ENCODE measurements at places on chromosomes 6 and 20. TPM values are rescaled to one million over a fixed set of nuclear protein-coding genes. Genes with fewer than 3 reads are reported as not detected.

GRCh38 chr6:89501222-89501621 is 68.3 kb downstream of the ANKRD6 start:
- no peak for DNase-seq

DNA sequence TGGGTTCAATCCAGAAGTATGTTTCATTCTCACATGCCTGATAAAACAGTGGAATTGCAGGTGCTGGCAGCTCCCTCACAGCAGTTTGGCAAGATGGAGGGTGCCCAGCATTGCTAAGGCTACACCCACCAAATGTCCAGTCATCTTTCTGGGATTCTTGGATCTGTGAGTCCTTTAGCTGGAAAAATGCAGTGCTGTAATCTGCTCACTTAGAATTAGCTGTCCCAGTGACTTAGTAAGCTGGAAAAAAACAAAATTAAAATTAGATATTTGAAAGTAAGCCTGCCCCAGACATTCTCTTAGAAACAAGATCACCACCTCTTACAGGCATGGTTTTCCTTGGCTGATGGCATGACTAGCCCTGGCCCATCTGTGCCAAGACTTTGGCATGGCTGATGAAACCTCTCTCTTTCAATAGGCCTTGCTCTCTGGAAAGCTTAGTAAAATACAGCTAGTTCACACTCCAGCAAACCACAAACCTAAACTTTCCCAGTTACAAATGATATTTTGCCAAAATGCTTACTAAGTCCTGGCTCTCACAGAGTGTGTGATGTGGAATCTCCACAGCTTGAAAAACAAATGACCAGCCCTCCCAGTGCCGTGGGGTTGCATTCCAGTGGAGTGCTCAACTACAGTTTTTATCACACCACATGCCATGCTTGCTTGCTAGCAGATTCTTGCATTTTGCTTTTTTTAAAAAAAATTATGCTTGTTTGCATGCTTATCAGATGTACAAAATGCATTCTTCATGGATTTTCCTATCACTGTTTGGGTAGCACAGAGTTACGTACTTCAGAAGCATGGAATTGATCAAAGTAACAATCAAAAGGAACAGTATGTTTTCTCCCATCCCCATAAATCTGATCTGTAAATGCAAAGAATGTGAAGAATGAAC is 261.5 kb downstream of the EYA4 start:
- DNase-seq: no peak

DNA sequence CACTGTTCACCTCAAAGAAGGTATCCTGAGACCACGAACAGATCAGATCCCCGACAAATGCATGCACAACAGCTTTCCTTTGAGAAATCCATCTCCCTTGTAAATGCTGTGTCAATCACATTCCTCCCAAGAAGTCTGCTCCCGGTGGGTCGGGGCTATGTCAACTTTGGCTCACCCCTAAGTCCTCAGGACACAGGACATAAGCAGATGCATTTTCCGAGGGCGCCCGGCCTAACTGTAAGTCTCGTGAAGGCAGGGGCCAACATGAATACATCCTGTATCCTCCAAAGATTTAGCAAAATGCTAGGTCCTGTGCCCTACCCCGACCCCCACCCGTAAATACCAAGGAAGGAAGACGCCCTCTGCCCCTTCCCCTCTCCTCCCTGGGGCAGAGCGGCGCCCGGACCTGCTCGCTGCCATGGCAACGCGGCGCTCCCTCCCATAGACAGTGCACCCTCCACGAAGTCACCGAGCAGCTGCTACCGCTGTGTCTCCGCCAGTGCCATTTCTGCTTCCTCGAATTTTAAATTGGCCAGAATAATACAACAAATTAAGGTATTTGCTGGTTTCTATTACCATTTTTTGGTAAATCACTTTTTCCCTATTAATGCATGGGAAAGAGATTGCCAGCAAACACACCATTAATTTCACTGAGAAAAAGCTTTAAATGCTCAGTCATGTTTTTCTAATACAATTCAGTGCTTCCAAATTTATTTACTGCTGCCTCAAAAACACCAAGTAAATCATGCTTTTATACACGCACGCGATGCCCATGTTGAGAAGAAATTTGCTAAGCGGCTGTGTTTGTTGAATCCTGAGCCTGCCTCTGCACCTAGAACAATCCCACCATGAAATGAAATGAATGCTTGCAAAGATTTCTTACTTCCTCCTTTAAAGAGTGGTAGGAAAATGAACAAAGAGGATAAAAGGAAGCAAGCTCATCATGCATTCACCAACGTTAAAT is 100.6 kb downstream of the PCSK2 start:
- DNase-seq: no peak

DNA sequence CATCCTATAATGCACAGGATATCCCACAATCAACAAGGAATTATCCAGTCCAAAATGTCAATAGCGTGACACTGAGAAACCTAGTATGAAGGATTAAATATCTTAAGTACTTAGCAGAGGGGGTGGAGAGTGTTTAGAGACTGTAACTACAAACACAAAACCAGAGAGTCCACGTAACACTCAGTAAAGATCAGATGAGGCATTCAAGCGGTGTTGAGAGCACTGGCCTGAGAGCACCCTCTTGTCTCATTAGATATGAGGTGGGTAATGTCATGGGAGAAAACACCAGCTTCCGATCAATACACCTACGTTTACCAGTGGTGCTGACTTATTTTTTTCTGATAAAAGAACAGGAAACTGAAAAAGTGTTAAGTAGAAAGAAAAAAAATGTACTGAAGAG is 2.3 kb downstream of the FAM184A start:
- no peak for DNase-seq

- no peak for DNase-seq
These were observed 16.5 kb upstream of the MLIP start for GRCh38 chr6:54094786-54095185.

DNA sequence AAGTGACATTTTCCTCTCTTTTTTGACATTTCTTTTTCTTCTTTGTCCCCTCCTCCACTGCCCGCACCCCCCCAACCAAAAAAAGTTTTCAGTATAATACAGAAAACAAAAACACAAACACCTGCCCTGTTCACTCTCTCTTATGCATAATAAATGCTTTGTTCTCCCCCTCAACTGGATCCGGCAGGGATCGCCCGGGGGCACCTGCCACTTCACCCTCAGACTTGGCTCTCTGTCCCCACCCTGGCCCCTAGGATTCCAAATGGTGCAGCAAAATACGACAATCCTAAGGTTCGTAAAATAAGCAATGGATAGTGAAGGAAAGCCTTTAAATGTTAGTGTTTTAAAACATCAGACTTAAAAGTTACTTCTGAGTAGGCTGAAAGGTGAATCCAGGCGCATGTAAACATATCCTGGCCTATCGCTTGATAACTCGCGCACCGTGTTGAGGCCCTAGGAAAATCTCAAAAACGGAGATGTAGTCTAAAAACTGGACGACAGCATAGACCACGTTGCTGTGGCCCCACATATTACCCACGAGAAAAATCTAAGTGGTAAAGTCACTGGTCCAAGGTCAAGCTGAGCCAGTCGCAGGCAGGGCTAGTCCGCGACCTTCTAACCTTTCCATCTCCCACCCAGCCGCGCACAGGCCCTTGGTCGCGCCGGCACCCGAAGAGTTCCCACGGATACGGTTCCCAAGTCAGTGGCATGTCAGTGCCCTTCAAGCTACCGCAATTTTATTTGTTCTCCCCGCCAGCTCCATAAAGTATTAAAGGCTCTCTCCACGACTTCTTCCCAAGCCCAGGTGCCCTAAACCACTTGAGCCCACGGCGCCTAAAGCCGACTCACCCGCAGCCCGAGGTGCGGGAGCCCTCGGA is 130.8 kb downstream of the OGFRL1 start:
- DNase-seq: no peak

- no peak for DNase-seq
These were observed 603.8 kb downstream of the PRKN start for GRCh38 chr6:162123797-162124196.

- no peak for DNase-seq
These were observed 4.5 kb upstream of the SPDEF start for GRCh38 chr6:34560366-34561226.

DNA sequence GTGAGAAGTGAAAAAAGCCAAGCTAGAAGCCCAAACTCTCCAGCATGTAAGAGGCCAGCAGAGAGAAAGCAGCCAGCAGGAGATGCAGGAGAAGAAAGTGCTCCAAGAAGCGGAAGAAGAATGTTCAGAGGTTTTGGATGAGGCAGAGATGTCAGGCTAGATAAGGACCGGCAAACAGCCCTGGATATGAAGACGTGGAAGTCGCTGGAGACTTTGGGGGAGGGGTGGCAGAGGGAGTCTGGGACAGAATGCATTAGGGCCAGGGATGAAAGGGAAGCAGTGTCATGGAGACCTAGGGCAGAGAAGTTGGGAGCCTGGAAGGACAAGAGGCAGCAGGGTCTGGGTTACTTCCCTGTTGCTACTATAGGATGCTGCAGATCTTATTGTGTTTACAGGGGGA is 5.3 kb upstream of the SCUBE3 start:
- no peak for DNase-seq

DNA sequence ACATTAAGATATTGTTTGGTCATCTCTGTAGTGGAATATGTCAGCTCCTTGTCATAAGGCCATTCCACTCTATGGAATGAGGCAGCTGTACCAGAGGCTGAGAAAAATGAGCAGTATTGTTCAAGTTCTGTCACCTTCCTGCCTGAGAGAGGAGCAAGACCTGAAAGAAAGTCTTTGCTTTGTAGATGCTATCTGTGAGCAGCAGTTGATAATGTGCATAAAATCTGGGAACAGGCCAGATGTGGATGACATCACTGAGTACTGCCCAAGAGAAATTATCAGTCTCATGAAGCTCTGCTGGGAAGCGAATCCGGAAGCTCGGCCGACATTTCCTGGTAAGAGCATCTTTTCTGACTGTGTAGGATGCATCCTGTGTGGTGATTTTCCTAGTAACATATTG is 16.8 kb downstream of the RIPK1 start:
- no peak for DNase-seq

GRCh38 chr6:19691465-19692167 is 145.6 kb upstream of the ID4 start:
- no peak for DNase-seq

DNA sequence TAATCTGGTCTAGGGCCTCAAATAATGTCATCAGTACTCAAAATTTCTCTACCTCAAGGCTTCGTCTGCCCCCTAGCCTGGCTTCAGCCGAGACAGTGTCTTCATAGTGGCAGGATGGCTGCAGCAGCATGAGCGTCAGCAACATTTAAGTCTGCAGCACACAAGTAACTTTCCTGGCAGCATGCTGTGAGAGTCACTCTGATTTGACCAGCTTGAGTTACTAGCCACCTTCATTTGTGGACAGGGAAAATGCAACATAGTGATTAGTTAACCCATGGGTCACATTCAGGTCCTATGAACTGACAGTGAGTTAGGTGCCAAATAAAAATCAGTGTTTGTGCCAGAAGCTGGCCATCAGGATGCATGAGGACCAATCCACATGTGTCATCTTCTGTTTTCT is 209.9 kb upstream of the SLC35B3 start:
- DNase-seq: no peak

DNA sequence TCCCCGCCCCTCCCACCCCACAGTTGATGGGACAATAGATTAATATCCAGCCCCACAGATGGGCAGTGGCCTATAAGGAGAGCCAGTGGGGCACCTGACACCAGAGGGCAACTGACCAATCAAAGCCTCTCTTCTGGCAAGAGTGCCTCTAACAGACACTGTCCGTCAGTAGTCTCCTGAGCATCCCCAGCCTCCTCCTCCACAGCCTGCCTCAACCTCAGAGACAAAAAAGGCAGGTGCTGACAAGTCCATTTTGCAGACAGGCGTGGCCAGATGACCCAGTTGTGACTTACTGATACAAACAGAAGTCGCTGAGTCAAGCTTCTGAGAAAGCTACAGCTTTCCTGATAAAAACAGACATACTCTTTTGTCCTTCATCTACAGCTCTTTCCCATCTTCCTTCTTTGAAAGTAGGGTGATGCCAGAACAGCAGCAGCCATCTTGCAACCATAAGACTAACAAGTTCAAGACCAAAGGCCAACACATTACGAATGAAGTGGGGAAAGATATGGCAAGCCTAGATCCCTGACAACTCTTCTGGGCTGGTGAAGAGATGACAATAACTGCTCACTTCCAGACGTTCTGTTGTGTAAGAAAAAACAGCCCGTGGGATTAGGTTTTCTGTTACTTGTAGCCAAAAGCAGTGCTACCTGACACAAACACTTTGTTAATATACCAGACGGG is 12.3 kb downstream of the PPIL1 start:
- no peak for DNase-seq

- DNase-seq: no peak
These were observed 115.2 kb upstream of the HMGCLL1 start for GRCh38 chr6:55694148-55694547.

GRCh38 chr6:168030908-168031307 is 33.4 kb downstream of the KIF25 start:
- no peak for DNase-seq

GRCh38 chr6:137724018-137724403 is 143.0 kb upstream of the TNFAIP3 start:
- DNase-seq: no peak

Gene GNRH2
- total RNA-seq: 3.7 TPM

Gene FAM217A
- total RNA-seq: not detected

Gene TPX2
- 83.0 TPM for total RNA-seq

Gene ZSCAN31
- 1.5 TPM for total RNA-seq

Gene KHDC1
- 6.7 TPM for total RNA-seq

Gene VIP
- not detected for total RNA-seq

Gene RUNX2
- 60.8 TPM for total RNA-seq

Gene PGBD1
- 3.8 TPM for total RNA-seq

Gene OR2H2
- total RNA-seq: not detected

Gene TBCC
- 19.5 TPM for total RNA-seq

Gene CST4
- total RNA-seq: not detected

Gene ABHD16B
- total RNA-seq: not detected
